ENCODE measurements at places on chromosomes 7 and 10. TPM values are rescaled to one million over a fixed set of nuclear protein-coding genes. Genes with fewer than 3 reads are reported as not detected.

DNA sequence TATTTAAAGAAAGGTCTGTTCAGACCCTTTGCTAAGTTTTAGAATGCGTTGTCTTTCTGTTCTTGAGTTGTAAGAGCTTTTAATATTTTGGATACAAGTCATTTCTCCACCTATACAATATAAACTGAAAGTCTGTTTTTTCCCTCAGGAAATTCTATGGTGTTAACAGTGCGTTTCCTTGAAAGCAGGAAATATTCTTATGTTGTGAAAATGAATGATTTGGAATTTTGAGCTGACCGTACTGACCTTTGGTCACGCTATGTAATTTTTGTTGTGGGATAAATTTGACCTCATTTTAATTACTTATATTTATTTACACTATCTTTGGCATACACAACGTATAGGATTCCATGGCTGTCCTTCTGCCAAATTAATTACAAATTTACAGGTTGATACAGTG, 43.5 kb downstream of the PUS7 start:
- no peak for DNase-seq

GRCh38 chr7:17530741-17531421, 232.4 kb downstream of the AHR start:
- DNase-seq = no peak

DNA sequence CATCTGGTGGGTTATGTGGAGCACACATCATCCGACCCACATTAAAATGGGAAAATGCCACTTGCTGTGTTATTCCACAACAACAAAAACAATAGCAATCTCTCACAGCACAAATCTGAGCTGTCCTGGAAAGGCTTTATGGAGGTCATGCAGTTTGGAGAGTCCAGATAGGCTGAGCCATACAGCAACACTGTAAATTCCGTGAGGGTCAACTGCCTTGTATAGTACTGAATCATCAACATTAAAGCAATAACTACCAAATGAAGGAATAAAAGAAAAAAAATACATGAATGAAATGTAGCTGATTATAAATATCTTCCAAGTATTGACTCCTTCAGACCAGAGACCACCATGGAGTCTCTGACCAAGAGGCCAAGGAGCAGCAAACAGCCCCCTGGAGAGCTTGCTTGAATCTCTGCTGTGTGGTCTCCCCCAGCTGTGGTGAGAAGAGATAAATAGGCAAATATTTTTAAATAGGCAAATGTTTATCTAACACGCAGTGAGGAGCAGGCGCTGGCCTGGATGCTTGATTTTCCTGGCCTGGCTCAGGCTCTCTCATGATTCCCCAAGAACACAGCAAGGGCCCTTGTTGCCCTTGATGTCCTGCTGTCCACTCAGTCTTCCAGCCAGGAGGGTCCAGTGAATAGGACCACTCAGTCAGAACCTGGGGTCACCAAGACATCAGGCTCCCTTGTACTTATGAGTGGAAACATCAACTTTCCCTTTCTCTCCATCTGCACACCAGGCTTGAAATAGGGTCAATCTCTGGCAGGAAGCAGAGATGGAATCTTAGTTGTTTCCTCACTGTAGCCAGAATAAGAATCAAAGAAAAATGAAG, 1021.3 kb downstream of the XPNPEP1 start:
- no peak for DNase-seq

The SPDYE16 gene
- total RNA-seq = not detected

The CCDC3 gene
- total RNA-seq = 0.66 TPM

GRCh38 chr10:10589540-10590303, 427.9 kb upstream of the CELF2 start:
- no peak for DNase-seq

DNA sequence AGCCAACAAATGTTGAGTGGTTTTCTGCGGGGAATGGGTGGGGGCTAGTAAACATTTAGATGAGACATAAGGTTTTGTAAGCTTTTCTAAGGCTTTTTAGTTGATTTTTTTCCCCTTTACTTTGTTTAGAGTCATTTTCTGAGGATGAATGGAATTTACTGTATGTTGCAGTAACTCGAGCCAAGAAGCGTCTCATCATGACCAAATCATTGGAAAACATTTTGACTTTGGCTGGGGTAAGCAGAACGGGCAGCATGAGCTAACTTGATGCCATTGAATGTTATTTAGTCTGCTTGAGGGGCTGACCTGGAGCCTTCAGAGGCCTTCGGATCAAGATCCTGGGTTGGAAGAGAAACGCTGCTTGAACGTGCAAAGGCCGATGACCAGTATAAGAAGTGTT, 37.3 kb downstream of the FBH1 start:
- DNase-seq = no peak

DNA sequence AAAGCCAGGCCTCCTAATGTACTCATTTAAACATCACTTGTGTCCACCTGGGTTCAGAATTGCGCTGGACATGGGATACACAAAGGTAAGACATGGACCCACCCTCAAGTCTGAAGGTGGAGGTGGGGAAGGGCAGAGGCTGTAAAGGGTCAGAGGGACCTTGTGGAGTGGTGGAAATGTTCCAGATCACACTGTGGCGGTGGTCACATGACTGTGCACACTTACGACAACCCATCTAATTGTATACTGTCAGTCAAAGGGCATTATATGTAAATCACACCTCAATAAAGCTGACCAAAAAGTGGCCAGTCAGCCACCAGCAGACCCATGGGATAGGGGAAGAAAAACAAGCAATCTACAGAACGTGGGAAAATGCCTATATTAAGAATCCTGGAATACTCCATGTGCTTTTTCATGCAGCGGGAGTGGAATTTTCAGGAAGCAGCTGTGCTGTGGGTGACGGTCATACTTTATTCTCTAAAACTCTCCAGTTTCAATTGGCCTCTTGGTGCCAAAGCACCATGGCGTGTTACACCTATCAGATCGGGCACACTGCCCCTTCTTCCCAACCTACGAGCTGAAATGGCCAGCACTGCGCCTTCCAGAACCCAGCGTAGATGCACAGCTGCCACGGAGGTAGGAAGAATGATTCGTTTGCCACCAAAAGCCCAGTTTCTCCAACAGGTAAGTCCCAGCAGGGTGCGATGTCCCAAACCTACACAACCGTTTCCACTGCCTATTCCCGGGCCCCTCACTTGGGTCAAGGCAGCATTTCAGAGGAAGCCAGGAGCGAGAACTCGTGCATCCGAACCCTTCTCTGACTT, 69.8 kb downstream of the PRKAG2 start:
- no peak for DNase-seq

DNA sequence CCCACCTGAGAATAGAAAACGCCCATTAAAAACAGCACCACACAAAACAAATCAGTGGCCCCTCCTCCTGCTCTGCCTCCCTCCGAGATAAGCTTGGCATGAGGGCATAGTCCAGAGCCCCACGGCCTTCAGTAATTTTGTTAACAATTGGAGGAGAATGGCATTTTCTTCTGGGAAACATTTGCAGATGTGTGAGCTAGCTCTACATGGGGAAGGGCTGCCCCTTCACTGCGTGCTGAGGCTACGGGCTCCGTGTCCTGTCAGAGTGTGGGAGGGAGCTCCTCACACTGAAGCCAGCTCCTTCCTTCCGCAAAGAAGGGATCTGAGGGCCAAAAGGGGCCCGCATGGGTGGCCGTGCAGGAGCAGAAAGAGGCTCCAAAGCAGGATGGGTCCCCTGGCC, 15.2 kb downstream of the GRK5 start:
- DNase-seq = no peak

DNA sequence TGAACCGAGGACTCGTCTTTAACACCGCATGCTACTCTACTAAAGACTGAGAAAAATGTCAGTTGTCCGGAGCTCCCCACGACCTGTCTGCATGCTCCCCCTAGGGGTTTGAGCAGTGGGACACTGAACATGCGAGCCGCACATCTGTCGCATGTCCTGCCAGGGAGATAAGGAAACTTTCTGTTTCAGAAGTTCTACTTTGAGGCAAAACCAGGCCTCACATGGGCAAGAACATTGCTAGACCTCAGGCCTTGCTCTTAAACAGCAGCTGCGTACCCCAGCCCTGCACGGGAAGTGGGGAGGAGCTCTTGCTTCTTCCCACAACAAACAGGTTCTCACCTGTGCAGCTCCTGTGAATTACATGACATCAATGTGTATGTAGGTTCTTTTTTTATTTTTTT, 30.3 kb upstream of the HERPUD2 start:
- DNase-seq = no peak

DNA sequence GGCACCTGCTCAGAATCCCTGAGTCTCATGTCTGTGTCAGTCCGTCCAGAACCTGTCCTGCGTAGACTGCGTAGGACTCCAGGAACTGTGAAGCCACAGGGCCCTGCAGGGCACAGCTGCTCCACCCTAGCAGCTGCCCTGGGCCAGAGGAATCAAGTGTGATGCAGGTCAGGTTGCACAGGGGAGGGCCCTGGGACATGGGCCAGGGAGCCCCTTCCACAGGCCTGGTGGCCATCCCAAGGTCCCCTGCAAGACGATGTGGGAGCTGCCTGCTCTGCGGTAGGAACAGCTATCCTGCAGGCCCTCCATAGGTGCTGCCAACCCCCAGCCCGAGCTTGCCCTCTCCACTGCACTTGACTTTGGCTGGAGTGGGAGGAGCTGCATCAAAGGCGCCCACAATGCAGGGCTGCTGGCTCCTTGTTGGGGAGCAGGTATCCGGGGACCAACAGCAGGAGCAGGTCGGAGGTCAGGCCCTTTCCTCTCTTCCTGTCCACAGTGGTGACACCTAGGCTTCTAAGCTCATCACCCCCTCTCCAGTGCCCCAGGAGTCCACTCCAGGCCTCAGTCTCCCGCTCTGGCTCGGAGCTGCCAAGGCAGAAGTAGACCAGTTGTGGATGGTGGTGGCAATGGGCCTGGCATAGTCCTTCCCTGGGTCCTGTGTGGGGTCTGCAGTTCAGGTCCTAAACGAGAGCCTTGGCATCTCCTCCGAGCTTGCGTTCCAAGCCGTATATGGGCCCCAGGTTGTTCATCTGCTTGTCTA, 149.1 kb downstream of the MAPK8 start:
- DNase-seq = no peak

GRCh38 chr7:55438757-55439525, 73.8 kb downstream of the LANCL2 start:
- DNase-seq = no peak

- DNase-seq = no peak
Measured at GRCh38 chr10:43181146-43181545, 42.9 kb downstream of the CSGALNACT2 start.

DNA sequence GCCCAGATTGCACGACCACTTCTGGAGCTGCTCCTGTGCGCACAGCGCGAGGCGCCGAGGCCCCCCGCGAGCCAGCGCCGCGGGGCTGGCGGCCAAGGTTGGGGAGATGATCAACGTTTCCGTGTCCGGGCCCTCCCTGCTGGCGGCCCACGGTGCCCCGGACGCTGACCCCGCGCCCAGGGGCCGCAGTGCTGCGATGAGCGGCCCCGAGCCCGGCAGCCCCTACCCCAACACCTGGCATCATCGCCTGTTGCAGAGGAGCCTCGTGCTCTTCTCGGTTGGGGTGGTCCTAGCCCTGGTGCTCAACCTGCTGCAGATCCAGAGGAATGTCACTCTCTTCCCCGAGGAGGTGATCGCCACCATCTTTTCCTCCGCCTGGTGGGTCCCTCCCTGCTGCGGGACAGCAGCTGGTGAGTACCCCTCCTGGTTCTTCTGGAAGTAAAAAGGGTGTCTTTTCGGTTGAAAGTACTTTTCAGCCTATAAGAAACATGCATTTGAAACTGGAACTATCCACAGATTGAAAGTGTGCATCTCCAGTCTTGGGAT, 683 bp downstream of the INSIG1 start:
- no peak for DNase-seq

- DNase-seq = no peak
Measured at GRCh38 chr10:118818621-118819221, 64.0 kb upstream of the CACUL1 start.

DNA sequence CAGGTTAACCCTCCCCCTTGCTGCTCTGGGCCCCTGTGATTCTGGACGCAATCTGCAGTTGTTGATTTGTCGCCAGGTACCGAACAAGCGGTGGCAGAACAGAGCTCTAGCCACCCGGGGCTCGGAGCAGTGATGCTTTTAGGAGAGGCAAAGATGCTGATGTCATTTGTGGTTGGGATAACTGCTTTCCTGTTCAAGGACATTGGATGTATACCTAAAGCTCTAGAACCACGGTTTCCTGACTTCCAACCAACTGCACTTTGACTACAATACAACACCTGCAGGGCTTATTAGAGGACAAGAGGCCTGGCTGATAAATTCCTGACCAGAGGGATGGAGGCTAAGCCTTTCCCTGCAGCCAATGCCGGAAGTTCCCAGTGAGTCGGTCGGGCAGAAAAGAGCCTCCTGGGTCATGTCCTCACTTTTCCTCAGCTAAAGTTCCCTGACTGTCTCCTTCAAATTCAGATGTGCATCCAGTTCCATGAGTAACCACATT, 6.5 kb upstream of the RBM20 start:
- no peak for DNase-seq

DNA sequence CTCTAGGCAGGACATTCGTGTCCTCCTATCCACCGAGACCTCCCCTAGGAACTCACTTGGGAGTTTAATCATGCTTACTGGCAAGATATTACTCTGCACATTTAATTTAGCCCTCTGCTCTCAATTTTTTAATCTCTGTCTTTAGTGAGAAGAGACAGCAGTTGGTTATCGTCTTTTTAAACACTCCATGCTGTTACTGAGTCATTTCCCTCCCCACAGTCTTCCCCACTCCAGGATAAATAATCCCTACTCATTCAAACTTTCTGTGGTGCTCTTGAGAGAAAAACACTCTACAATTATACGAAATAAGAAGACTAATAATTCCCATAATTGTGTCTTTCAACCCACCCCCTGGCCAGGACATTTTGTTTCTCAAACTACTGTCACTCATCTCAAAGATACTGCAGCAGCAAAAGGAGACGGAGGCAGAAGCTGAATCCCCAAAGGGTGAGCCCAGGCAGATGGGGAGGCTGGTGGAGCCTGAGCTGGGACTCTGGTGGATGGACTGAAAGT, 84.2 kb downstream of the ANK3 start:
- DNase-seq = no peak

The GSTO2 gene
- 0.25 TPM for total RNA-seq

DNA sequence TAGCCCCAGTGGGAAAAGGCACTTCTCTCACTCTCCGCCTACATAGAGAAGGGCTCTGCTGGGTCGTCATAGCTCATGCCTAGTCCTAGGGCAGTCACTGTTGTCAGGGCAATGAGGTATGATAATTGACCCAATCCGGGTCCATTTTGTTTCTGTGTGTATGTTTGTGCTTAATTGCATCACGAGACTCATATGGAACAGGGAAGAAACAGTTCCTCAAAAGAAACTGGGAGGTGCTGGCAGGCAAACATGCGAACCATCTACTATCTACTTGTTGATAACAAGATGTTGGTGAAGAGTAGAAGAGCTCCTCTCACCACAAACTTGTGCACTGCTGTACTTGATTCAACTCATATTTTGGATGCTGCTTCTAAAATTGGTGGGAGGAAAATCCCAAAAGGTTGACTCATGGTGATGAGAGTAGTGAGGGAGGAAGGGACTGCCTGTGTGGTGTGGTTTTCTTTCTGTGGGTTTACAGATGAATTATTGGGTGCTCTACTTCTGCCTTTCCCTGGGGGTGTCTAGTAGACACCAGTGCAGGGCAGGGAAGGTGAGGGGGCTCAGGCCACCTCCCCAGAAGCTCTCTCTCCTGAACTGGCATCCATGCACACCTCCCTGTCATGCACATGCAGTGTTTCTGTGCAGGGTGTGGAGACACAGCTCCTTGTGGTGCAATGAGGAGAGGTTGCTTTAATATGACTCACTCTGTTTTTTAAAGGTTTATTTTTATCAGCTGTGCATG, 29.4 kb downstream of the LSMEM1 start:
- DNase-seq = no peak
